ENCODE measurements at places on chromosomes 7 and 10. TPM values are rescaled to one million over a fixed set of nuclear protein-coding genes. Genes with fewer than 3 reads are reported as not detected.

DNA sequence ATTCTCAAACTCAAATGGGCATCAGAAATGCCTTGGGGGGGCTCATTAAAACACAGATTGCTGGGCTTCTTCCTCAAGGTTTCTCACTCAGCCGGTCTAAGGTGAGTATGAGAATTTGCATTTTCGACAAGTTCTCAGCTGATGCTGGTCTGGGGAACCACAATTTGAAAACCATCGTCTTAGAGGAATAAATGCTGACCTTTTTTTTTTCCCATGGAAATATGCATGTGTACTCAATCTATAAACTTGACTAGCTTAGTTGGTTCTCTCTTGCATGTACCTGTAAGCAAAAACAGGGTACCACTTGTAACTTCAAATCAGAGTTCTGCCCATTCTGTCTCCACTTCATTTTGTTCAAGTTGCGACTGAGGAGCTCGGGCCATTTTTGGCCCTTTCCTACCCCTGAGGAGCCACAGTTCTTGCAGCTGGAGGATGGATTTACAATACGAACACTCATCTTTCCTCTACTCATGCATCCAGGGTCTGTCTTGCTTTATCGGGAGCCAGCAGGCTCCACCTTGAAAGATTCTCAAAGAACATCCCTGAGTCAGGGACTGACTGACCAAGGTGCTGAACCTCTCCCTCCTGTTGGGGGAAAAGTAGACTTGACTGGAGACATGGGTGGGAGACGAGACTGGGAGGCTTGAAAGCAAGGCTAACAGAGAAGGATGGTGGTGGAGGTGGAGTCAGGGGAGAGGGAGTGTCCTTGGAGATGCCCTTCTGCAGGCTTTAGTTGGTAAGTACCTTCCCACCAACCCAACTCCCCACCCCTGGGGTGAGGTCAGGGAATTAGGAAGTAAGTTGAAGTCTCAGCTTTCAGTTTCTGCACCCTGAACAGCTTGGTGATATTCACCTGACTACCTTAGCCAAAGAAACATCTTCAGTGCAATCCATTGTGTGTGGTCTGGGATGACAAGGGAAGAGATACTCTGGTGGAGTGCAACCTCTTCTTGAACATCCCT lies 3.7 kb upstream of the MAPK8 start:
- DNase-seq = no peak

GRCh38 chr7:27030393-27031050 lies 65.3 kb downstream of the HOXA1 start:
- no peak for DNase-seq

DNA sequence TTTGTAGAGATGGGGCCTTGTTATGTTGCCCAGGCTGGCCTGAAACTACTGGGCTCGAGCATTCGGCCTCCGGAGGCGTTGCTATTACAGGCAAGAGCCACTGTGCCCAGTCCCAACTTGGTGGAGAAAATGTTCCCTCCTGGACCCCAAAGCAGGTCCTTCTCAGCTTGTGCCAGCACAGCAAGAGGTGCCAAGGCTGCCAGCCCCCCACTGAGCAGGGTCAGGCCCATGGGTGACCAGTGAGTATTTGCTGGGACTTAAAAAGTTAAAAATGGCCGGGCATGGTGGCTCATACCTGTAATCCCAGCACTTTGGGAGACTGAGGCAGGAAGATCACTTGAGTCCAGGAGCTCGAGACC lies 4.6 kb downstream of the MAFK start:
- DNase-seq = no peak

- DNase-seq = no peak
Measured at GRCh38 chr10:61952028-61952674, 50.7 kb downstream of the ARID5B start.

GRCh38 chr7:6563936-6564770 lies 12.9 kb upstream of the GRID2IP start:
- DNase-seq = no peak

DNA sequence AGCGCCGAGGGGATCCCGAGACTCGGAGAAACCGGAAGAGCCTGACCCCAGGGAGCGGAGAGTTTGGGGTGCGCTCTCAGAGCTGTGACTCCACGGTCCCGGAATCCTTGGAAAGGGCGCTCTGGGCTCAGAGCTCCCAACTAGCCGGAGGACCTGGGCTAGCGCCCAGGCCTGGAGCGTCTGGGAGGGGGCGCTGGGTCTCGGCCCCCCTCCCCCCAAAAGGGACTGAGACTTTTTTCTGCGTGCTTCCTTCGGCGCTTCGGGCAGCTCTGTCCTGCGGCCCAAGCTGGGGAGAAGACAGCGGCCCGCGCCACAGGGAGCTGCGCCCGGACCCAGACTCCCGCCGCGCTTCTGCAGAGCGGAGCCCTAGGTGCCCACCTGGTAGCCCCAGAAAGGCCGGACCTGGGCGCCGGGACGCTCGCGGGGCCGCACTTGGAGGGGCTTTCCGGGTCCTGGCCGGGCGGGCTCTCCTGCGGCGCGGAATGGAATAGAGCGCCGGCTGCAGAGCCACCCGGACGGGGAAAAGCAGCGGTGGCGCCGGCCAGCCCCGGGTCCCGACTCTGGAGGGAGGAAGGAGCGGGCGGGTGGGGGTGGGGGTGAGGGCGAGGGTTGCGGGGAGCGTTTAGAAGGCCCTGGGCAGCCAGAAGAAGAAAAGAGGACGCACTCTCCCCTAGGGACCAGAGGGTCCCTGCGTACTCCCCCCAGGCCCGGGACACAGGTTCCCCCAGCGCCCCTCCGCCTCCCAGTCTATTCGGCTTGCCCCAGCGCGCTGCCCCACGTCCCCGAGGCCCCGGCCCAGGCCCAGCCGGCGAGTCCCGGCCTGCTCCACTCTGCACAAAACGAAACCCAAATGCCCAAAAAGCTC lies 4.7 kb downstream of the ZNF503 start:
- DNase-seq = peak; percentile 25

DNA sequence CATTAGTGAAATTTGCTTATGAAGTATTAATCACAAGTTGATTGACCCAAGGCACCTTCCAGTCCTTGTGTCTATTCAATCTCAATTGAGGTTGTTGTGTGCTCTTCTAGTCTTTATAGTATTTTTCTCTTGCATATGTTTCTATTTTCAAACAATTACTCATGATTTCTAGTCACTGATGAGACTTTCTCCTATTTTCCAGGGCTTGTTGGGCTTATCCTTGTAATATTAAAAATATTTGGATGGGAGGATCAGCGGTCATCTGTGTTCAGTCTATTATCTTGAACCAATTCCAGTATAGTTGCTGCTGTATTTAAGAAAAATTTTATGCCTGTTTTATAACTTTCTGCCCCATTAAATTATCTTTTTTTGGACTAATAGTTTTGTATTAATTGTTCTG lies 154.4 kb downstream of the PTEN start:
- no peak for DNase-seq

DNA sequence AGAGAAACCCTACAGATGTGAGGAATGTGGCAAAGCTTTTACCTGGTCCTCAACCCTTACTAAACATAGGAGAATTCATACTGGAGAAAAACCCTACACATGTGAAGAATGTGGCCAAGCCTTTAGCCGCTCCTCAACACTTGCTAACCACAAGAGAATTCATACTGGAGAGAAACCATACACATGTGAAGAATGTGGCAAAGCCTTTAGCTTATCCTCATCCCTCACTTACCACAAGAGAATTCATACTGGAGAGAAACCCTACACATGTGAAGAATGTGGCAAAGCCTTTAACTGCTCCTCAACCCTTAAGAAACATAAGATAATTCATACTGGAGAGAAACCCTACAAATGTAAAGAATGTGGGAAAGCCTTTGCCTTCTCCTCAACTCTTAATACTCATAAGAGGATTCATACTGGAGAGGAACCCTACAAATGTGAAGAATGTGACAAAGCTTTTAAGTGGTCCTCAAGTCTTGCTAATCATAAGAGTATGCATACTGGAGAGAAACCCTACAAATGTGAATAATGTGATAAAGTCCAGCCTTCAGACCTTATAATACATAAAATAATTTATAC lies 38.2 kb downstream of the ZNF679 start:
- DNase-seq = no peak

DNA sequence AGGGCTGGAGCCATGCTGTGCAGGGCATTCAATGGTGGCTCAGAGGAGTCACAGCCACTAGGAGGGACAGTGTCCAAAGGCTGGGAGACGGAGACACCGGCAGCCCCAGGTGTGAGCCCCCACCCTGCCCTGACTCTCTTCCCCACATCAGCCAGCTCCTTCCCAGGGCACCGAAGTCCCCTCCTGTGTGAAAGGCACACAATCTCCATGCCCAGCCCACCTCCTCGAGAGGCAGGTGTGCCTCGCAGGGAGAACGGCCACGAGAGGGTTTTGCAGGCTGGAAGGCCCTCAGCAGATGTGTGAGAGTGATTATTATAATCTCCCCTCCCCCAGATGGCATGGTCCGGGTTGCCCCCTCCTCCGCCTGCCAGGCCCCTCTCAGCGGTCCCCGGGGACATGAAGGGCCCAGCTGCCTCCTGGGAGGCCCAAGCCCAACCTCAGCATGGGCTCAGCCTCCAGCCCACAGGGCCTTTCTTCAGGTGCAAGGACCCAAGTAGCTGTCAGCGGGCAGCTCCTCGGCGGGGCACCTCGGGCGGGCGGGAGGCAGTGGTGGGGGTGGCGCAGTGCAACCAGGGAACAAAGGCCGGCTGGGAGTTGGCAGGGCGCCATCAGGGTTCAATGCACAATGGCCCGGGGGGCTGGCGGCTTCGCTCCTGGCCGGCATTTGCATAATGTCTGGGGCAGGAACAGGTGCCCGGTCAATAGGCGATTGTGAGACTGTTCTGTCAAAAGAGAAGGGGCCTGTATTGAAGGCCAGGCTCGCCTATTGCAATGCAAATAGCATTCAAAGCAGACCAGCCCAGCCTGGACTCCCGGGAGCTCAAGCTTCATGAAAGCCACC lies 155.3 kb upstream of the ZMIZ1 start:
- DNase-seq = no peak

DNA sequence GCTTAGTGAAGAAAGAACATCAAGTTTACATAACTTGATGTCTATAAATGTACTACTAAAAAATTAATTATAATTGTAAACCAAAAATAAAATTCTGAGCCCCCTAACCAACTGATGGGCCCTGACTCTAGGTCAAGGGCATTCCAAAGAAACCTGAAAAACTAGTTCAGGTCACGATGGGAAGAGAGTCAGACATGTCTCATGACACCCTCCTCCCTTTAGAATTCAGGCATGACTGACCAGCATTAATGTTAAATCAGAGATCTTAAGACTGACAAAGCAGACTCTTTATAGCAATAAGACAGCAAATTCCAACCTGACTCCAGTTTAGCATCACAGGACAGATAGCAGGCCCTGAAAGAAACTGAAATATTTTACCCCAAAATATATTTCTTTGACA lies 21.6 kb upstream of the OTUD1 start:
- no peak for DNase-seq

- DNase-seq = no peak
Measured at GRCh38 chr7:150481186-150481920, 30.9 kb downstream of the GIMAP8 start.

DNA sequence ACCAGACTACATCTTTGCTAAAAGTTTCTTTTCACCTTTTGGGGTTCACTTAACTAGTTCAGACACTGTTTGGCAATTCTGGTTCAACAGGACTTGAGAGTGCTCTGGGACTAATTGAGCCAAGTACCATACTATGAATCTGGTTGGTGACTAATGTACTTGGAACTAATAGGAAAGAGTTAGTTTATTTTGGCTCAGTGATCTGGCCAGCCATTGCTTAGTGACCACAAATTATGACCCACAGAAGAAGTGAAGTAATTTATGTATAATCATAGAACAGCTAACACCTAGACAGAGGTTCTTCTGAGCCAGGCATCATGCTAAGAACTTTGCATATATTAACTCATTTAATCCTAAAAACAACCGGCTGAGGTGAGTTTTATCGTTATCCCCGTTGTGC lies 126.5 kb upstream of the JCAD start:
- DNase-seq = no peak

DNA sequence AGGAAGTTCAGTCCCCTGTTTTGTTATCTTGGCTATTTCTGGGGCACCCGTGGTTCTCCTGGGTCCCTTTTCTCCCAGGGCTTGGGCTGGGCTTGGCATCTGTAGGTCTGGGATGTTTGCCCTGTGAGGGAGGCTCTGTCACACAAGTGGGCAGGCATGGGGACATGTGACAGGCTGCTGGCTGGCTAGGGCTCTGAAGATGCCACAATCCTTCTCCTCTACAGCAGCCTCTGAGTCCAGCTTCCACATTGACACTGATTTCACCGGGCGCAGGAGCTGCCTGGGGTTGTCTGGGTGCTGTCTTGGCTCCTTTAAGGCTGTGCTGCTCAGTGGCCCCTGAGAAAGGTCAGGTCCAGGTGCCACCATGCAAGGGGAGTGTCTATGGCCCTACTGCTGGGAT lies 37.4 kb upstream of the ZNF716 start:
- no peak for DNase-seq

DNA sequence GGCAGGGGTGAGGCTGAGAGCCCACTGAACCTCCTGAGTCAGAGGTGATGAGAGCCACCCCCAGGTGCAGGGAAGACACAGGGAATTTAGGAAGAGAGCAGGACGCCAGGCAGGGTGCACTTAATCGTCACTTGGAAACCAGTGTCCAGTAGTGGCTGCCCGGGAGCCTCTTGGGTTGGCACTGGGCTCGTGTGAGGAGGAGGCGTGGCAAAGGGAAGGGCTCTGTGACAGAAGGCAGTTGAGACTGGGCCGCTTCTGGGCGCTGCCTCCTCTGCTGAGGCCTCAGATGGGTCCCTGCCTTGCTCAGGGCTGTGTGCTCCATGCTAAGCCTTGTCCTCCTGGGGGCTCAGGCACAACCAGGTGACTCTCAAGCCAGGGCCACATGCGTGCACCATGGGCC lies 13.3 kb downstream of the RET start:
- no peak for DNase-seq

- DNase-seq = no peak
Measured at GRCh38 chr7:98170966-98171365, 40.3 kb upstream of the BHLHA15 start.

- DNase-seq = no peak
Measured at GRCh38 chr10:35843524-35844181, 201.6 kb upstream of the FZD8 start.

Gene ATOH7
- 0.63 TPM for total RNA-seq

Gene PDGFA
- 13.8 TPM for total RNA-seq

Gene EN2
- total RNA-seq = 1.6 TPM

Gene EBLN1
- total RNA-seq = 4.7 TPM

Gene OPN4
- total RNA-seq = 0.19 TPM

Gene ZPBP
- total RNA-seq = 92.2 TPM

Gene FAM24B
- total RNA-seq = 18.3 TPM

Gene GOLGA7B
- total RNA-seq = 1.1 TPM

Gene FBXL13
- 38.8 TPM for total RNA-seq

Gene STK32C
- 33.9 TPM for total RNA-seq

Measured in testis (tissue), 5 donors.